ENCODE measurements at places on chromosomes 2 and 18. TPM values are rescaled to one million over a fixed set of nuclear protein-coding genes. Genes with fewer than 3 reads are reported as not detected.

HK2 gene
- 7.2 TPM for total RNA-seq

GRCh38 chr18:43883886-43884285, 606.6 kb upstream of the SYT4 start:
- DNase-seq: no peak

GRCh38 chr2:226446406-226447001, 353.1 kb downstream of the IRS1 start:
- no peak for DNase-seq

STARD6 gene
- total RNA-seq: not detected

GRCh38 chr18:79922971-79923411, 28.5 kb downstream of the SLC66A2 start:
- no peak for DNase-seq

MLPH gene
- total RNA-seq: not detected

PXDN gene
- total RNA-seq: 0.42 TPM

DNA sequence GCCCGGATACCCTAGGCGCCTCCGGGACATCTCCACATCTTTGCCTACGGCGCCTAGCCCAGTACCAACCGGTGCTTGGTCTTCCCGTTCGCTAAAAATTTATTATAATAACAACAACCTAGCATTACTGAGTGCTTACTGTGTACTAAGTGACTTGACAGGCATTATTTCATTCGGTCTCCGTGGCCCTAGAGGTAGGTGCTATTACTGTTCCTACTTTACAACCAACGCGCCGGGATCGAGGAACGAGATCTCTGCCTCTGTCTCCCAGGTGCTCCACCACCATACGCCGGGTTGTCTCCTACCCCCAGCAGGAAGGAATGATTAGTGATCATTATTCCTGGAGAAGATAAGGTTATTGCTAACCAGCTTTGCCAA, 657 bp upstream of the BIN1 start:
- no peak for DNase-seq

DNA sequence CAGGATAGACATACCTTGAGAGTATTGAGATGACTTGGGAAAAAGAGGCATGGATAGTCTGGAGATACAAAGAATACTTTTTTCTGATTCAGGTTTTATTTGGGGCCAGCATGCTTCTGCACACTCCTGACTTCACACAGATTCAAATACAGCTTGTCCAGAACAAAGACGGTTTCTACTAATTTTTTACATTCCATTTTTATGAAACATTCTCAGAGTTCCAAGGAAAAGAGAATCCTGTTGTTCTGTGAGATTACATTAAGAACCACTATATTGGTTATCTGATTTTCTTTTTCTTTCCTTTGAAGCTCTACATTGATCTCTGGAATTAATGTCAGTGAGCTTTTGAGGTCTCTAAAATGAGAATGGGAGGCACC, 41.0 kb downstream of the PTPRM start:
- no peak for DNase-seq

DNA sequence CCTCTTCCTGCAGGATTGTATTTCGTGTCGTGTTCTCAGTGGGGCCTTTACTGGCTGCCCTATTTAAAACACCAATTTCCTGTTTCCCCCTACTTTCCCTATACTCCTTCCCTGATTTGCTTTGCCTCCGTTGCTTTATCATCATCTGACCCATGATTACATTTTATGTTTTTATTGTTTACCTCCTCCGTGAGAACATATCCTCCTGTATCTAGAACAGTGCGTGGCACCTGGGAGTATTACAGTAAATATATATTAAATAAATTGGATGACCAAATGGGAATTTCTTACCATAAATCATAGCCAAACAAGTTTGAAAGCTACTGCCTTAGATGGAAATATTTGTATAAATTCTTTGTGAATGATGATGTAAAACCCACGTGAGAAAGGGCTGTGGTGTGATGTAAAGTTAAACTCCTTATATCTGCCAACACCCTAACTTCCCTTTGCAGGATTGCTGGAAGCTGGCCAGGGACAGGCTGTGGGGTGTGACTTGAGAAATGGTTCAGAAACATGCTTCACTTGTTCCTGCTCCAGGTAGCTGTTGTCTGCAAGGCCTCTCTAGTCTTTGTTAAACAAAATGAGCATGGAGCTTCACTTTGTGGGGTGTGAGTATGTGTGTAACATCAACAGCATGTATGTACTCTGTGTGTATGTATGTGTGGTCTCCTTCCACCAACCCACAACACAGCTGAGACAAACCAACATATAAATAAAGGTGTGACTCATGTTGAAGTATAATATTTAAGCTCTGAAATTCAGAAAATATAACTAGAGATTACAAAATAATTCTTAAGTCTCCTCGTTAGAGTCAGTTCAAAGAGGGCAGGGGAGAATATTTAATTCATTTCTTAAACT, 40.3 kb downstream of the LHCGR start:
- no peak for DNase-seq

CMPK2 gene
- total RNA-seq: 3.4 TPM

SAG gene
- 1.2 TPM for total RNA-seq

- DNase-seq: no peak
These were observed 404.5 kb downstream of the EPHA4 start for GRCh38 chr2:221167561-221167960.

- DNase-seq: no peak
These were observed 5.3 kb upstream of the CYP27C1 start for GRCh38 chr2:127225186-127225960.

DNA sequence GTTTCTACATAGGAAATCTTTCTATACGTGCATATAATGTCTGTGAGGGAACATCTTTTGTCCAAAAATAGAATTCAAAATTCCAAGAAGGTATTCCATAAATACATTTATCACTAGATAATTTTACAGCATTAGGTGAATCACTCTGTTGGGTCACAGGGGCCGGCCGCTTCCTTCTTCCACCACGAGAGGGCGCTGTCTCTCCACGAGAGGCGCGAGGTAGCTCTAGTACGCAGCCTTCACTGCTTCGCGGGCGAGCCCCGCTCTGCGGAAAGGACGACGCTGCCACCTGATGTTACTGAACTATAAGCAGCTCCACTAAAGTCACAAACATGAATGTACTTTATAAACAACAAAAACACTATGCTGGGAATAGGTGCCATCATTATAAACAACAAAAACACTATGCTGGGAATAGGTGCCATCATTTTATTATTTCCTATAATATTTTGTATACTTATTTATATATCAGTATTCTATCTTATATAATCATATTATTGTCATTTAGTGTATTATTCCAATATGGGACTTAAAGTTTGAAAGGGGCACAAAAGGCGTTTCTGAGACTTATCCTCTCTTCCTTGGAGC, 69.4 kb upstream of the REV1 start:
- DNase-seq: peak; percentile 68

- DNase-seq: no peak
These were observed 132.8 kb downstream of the THADA start for GRCh38 chr2:43462866-43463641.

GRCh38 chr2:12020833-12021469, 274.5 kb downstream of the LPIN1 start:
- no peak for DNase-seq

GAL3ST2 gene
- total RNA-seq: not detected

DNA sequence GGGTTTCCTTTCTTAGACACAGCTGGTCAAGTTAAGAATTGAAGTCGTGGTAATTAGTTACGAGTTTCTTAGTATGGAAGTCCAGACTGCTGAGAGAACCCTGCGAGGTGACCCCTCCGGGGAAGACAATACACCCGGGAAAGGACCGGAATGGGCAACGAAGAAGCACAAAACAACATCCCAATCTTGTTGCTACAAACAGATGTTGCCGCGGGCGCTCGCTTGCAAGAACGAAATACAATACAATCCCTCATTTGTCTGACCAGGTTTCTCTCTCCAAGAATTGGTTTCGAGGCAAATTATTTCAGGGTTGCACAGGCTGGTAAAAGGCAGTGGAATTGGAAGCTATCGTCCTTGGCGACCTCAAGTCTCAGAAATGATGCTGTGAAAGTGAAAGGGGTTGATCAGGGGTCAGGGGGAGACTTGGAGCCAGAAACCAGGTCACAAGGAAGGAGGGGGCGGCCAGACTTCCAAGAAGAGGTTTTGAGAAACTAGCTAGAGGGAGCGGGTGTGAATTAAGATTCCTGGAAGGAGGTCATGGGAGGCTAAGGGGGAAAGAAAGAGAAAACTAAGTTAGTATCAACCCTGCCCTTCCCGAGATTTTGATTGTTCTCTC, 401.9 kb downstream of the HRH4 start:
- no peak for DNase-seq

DNA sequence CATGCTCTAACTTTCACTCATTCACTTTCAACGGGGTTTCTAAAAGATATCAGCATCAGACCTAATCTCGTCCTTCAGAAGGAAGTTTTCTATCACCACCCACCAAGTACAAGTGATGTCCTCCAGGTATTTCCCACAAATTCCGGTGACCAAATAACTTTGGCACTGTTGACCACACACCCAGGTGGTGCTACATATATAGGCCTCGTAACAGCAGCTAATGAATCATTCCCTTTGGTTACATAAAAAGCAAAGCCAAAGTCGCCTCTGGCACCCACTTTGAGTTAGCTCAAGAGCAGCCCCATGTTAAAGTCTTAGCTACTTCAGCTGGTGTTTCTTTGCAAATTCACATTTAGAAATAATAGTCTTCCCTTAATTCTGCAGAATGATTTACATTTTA, 138.2 kb upstream of the OSR1 start:
- no peak for DNase-seq

GRCh38 chr18:74525741-74526140, 8.6 kb upstream of the CNDP1 start:
- no peak for DNase-seq
